RKO (cell line): ENCODE measurements at places on chromosomes 5 and 9.

DNA sequence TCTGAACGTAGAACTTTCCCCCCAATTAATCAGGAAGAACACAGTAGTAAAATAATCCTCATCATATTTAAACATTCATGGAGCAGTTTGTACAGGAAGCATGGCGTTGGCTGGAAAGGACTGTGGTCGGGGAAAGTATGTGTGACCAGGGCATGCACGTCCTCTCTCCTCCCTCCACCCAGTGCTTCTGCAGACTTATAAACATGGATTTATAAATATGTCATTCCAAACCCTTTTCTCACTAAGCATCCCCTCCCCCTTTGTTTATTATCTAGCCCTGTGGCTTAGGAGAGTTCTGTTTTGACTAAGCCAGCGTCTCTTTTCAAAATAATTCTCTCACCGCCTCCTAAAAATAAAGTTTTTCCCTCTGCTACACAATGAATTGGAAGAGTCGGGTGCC lies 70.4 kb upstream of the DAP start:
- DNase-seq: no peak

GRCh38 chr5:136676685-136677084 lies 311.3 kb upstream of the TRPC7 start:
- no peak for DNase-seq

- DNase-seq: no peak
These were observed 12.3 kb upstream of the CAST start for GRCh38 chr5:96649681-96650540.

DNA sequence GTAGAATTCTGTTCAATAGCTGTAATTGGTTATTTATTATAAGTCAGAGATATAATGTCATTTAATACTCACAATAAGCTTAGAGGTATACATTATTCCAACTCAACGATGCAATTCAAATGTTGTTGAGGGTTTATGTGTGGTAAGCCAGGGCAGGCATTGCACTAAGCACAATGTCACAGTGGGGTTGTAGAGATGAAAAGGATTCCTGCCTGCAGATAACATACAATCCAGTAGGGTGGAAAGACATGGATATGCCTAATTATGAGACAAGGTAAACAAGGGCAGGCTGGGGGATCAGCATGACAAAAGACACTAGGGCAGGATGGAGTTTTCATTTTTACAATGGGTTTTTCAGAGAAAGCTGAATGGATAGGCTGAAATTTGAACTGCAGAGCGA lies 98.7 kb upstream of the PALM2AKAP2 start:
- DNase-seq: no peak

DNA sequence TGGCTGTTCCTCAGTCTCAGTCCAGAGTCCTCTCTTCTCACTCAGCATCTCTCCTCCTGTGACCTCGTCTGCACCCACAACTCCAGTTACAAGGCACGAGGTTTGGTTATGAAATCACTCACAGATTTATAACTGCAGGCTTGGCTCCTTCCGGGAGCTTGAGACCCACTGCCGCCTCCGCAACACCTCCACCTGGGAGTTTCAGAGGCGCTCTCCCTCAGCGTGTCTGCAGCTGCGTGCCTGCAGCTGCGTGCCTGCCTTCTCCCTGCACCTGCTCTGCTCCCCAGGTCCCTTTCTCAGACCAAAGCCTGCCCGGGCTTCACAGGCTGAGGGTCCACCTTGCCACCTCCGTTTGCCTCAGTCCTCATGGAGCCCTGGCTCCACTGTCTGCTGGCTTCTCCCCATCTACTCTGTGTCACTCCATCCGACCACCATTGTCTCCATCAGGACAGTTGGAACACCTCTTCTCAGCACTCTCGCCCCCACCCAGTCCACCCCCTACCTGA lies 51.5 kb downstream of the HRH2 start:
- no peak for DNase-seq

DNA sequence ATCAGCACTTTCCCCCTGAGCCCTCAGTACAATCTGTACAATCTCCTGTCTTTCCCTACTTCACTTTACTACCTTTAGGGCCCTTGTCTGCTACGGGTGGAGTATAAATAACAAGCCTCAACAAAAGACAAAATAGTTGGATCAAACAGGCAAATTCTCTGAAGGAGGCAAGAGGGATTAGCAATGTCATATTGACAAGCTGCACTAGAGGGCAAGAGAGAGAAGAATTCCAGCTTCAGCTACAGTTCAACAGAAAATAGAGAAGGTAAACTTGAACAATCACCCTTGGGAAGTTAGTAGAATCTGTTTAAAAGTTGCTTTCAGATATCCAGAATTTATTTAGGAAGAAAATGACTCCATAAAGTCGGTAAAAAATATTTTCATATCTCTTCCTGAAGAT lies 68.4 kb upstream of the IZUMO3 start:
- DNase-seq: peak; percentile 37

DNA sequence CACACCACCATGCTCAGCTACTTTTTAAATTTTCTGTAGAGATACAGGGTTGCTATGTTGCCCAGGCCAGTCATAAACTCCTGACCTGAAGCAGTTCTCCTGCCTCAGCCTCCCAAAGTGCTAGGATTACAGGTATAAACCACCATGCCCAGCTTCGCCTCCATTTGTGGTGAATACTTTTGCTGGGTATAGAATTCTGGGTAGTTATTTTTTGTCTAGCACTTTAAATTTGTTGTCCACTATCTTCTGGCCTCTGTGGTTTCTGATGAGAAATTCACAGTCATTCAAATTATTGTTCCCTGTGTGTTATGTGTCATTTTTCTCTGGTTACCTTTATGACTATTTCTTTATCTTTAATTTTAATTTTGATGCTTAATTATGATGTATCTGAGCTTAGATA lies 57.7 kb upstream of the EXOC3 start:
- no peak for DNase-seq

GRCh38 chr9:137461663-137462395 lies 2.7 kb upstream of the NSMF start:
- DNase-seq: peak; percentile 41

DNA sequence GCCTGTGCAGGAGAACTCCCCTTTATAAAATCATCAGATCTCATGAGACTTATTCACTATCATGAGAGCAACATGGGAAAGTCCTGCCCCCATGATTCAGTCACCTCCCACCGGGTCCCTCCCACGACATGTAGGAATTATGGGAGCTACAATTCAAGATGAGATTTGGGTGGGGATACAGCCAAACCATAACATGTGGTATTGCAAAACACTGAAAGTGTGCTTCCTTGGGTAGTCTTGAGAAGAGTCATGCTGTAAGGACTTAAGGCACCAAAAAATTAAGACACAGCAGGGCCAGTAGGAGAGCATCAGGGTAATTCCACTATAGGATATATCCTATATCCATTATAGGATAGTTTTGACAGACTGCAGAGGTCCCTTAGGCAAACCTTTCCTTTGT lies 29.4 kb upstream of the GDNF start:
- DNase-seq: no peak

DNA sequence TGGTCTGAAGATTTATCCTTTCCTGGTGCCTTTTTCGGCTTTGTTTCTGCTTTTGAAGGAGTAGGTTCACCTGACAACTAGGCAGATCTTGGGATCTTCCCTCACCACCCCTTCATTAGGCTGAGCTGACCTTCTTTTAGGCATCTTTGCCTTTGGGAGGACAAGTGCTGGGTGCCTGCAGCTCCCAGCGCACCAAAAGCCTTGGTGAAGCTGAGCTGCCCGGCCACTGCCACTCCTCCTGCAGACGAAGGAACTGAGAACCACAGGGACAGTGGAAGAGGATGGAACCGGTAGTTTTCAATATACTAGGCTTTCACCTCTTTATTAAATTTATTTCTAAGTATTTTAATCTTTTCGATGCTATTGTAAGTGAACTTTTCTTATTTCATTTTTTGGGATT lies 16.8 kb upstream of the MARCOL start:
- no peak for DNase-seq

DNA sequence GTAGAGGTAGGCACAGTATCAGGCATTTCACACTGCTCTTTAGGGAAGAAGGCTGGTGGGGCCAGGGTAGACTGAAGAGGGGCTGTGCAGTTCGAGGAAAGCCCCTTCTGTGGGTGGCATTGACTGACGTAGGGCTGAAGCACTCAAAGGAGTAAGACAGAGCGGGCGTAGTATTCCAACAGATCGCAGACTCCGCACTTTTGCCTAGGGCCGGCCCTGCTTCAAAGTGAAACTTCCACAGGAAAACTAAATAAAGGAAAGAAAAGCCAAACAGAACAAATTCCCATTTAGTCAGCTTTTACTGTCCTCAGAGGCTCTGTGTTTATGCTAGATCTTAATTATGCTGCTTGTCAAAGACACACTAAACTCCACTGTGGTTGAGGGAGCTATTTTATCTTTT lies 493.0 kb upstream of the WWC1 start:
- no peak for DNase-seq

DNA sequence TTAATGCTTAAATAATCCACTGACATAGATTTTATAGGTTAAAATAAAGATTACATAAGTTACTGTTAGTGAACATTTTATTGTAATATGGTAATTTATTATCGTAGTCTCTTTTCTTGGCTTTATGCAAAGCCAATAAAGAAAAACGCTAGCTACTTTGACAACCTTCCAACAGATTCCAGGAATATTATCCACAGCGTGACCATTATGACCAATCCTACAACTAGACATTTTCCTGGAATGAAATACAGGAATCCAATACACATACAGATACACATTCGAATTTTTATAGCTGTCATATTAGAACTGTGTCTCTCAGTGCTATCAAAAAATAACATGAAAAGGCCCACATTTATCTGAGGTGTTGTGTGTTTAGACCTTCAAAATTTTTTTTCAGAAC lies 13.1 kb downstream of the RPS23 start:
- DNase-seq: no peak
